Cerebellar nuclear complex (tissue), 1 donor: ENCODE measurements at places on chromosomes 13 and 19.
A peak's percentile ranks its signal among the peaks of the same experiment; 100 is the strongest.

GRCh38 chr19:4861147-4861546, 6.3 kb downstream of the PLIN3 start:
- DNase-seq = no peak

GRCh38 chr19:50272263-50272897, 56.8 kb downstream of the KCNC3 start:
- DNase-seq = no peak

DNA sequence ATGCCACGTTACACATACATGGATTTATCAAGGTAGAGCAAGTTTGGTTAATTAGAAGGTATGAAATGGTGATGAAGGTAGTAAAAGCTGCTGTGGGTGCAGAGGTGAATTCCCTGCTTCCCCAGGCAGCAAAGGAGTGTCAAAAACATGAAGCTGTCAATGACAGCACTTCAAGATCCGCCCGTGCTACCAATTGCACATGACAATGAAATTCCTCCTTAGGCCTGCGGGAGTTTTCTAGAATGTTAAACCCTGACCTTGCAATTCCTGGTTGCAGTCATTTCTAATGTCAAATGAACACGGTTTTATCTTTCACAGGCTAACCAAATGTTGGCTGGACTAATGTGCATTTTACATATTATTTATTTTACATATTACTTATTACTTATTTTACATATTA, 67.7 kb upstream of the LSM14A start:
- DNase-seq = no peak

DNA sequence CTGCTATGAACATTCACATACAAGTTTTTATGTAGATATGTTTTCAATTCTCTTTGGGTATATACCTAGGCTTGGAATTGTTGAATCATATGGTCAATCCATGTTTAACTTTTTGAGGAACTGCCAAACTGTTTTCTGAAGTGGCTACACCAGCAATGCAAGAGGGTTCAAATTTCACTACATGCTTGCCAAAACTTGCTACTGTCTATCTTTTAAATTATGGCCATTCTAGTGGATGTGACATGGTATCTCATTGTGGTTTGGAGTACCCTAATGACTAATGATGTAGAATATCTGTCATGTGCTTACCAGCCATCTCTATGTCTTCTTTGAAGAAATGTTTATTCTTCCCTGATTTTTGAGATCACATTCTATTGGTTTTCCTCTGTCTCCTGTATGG, 860.3 kb downstream of the DIAPH3 start:
- DNase-seq = no peak

DNA sequence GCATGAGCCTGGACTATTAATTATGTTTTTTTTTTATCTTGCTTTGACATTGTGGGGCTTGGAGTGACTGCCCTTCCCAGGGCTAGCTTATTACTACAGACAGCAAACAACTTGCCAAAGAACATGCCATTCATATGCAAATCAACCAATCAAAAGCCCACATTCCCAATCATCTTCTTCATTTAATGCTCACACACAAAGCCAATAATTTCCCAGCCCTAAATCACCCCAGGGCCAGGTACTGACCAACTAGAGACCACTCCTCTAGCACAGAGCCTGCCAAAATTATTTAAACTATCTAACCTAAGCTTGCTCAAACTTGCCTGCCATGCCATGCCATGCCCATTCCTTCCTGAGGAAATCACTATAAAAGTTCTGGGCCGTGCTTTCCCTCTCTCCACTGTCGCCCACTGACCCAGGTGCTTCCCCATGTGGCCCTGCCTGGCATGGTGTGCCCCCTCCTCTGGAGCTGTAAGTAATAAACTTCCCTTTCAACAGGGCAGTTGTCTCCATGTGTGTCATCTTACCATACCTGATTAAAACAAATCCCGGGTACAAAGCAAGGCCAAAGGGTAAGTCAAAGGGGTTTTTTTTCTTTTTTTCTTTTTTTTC, 15.7 kb downstream of the PBX4 start:
- DNase-seq = no peak

DNA sequence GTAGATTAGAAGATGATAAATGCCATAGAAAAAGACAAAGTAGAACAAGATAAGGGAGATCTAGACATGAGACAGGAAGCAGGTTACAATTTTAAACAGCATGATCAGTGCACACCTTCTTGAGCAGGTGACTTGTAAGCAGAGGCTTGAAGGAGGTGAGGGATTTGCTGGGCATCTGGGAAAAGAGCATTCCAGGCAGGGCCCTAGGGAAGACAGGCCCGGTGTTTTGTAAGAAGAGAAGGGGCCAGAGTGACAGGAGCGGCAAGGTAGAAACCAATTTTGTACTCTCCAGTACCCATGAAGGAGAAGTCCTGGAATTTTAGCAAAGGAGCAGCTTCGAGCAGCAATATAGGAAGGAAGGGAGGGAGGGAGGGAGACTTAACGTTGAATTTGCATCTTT, 296.5 kb downstream of the MZT1 start:
- no peak for DNase-seq

GRCh38 chr19:42175952-42176648, 41.4 kb downstream of the DEDD2 start:
- no peak for DNase-seq

DNA sequence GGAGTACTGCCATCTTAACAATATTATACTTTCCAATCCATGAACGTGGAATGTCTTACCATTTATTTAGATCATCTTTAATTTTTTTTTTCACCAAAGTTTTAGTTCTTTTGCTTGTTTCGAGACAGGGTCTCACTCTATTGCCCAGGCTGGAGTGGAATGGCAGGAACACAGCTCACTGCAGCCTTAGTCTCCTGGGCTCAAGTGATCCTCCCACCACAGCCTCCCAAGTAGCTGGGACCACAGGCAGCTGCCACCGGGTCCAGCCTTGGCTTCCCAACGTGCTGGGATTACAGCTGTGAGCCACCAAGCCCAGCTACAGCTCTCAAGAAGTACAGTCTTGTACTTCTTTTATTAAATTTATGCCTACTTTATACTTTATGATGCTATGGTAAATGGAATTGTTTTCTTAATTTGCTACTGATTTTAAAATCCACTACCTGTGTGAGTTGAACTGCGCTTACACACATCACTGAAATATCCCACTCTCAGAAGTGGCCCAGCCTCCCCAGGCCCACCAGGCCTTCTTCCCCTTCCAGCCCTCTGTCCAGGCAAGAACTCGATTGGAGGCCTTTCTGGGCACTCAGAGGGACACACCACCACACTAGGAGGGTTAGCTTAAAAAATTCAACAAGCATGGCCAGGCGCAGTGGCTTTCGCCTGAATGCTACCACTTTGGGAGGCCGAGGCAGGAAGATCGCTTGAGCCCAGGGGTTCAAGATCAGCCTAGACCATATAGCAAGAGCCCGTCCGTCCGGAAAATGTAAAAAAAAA, 1.0 kb upstream of the PGLS start:
- no peak for DNase-seq

DNA sequence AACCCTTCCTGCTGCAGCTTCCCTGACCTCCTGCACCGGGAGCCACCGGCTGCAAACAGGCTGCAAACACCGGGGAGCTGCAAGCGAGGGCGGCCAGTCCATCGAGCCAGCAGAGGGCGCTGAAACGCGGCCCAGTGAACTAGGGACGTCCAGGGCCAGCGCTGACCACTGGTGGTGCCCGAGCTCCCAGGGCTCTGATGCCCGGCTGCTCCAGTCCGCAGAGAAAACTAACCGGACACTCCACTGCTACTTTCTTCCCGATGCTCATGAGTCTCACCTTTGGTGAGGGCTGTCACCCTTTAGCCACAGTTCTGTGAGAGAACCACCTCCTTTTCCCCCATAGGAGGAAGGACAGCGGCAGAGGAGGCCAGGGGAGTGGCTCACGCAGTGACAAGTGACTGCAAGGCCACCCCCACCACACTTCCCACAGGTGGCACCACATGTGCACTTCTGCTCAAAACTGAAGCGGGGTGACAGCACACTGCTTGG, 82.8 kb upstream of the MTIF3 start:
- DNase-seq = peak; percentile 12

DNA sequence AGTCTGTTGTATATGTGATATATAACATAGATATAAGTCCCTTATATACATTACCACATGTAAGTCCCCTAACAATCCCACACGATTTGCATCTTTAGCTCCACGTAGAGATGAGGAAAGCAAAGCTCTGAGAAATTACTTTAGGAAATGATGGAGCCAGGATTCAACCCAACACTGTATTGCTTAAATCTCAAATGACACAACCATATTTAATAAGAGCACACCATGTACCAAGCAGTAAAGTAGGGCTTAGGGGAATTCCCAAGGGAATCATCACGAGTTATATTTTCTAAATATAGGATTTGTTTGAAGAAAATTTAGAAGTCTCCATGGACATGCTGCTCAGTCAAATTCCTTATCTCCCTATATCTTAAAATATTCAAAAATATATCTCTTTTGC, 61.3 kb upstream of the POMP start:
- DNase-seq = no peak
